ENCODE measurements at places on chromosomes 4 and X.

DNA sequence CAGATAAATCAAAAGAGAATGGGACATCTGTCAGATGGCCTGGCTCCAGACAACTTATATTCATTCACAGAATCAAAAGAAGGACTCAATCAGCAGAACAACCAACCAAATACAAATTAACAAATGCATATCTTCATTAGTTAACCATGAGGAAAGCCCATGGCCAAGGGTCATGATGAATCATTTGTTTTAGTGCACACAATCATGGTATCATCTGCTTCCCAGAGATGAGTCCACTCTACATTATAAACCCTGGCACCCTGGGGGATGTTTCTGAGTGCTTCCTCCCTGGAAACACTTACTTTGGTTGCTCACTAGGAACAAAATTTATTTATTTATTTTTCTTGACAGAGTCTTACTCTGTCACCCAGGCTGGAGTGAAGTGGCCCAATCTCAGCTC lies 453.3 kb upstream of the HS3ST1 start:
- DNase-seq, result no peak

DNA sequence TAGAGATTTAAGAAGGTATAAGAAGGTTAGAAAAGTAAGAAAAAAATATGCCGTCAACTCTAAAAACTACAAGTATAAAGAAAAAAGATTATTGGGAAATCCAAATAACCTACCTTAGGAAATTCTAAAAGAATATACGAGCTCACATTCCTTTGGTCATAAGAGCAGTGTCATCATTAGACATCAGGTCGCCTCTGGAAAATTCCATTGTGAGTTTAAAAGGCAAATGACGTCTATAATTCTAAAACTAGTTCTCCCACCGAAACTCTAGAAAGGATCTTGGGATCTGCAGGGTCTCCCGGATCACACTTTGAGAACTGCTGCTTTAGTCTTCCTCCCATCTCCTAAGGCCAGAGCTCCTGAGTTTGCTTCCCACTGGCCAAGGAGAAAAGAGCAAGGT lies 518 bp upstream of the SAT1 start:
- DNase-seq, result no peak

GRCh38 chrX:19775830-19776485 lies 111.4 kb downstream of the SH3KBP1 start:
- DNase-seq, result no peak

DNA sequence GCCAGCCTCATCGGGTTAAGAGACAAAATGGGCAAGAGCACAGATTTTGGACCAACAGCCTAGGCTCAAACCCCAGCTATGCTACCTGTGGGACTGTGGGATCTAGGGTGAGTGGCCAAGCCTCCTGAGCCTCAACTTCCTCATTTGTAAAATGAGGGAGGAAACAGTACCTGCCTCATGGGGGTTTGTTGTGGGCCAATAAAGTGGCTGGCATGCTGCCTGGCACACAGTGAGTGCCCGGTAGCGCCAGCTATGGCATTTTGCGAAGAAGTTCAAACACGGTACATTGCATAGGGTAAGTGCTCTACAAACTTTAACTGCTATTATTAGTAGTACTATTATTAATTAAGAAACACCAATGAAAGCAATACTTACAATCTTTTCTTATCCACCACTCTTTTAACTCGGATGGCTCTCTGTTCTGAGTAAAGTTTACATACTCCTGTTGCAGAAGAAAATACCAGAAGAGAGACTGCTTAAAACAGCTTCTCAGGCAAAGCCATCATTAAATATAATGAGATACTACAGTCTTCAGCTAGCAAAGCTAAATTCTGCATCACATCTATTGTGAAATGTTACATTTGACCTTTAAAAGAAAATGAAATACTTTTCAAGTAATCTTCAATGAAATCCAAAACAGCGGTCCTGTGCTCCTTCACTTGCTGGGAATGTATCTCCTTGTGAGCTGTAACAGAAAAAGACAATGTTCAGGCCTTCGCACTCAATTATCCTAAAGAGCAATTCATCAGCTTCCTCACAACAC lies 70.1 kb downstream of the NSG1 start:
- no peak for DNase-seq

DNA sequence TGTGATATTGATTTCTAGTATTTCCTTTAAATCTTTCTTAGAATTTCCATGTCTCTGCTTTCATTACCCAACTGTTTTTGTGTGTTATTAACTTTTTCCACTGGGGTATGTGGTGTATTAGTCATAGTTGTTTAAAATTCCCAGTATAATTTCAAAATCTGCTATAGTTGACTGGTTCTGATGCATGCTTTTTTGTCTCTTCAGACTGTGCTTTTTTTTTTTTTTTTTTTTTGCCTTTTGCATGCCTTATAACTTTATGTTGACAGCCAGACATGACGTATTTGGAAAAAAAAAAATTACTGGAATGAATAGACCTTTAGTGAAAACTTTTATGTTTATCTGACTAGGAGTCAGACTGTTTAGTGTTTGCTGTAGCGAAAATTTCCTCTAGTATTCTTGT lies 580.4 kb downstream of the ANKRD50 start:
- DNase-seq, result no peak

GRCh38 chr4:107183155-107183774 lies 147.2 kb upstream of the DKK2 start:
- DNase-seq, result no peak

- no peak for DNase-seq
Measured at GRCh38 chr4:164428561-164428960, 325.4 kb upstream of the SMIM31 start.

GRCh38 chrX:110678591-110678990 lies 117.0 kb downstream of the CHRDL1 start:
- no peak for DNase-seq

- peak; percentile 41 for DNase-seq
Measured at GRCh38 chrX:108020631-108021030, 24.2 kb upstream of the VSIG1 start.

- DNase-seq, result no peak
Measured at GRCh38 chrX:42098900-42099299, 175.5 kb upstream of the CASK start.

DNA sequence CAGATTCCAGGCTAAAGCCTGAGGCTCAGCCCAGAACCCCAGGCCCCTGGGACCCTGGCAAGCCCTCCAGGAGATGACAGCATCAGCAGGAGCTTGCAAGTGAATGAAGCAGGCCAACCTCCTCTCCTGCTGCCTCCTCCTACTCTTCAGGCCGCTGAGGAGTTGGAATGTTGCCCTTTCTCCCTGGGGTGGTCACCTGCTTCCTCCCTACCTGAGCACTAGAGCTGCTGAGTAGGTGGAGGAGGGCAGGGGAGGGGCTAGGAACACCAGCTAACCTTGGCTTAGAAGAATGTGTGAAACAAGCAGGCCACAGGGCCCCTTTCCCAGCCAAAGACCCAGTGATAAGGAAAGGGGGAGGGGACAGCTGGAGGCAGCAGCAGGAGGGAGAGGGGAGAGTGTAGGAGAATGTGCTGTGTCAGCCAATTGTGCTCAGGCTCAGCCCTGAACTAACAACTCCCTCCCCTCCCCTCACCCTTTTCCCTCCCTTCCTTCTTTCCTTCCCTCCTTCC lies 58.0 kb downstream of the PJA1 start:
- DNase-seq, result no peak

- DNase-seq, result no peak
Measured at GRCh38 chrX:77962068-77962902, 7.2 kb downstream of the PGAM4 start.

DNA sequence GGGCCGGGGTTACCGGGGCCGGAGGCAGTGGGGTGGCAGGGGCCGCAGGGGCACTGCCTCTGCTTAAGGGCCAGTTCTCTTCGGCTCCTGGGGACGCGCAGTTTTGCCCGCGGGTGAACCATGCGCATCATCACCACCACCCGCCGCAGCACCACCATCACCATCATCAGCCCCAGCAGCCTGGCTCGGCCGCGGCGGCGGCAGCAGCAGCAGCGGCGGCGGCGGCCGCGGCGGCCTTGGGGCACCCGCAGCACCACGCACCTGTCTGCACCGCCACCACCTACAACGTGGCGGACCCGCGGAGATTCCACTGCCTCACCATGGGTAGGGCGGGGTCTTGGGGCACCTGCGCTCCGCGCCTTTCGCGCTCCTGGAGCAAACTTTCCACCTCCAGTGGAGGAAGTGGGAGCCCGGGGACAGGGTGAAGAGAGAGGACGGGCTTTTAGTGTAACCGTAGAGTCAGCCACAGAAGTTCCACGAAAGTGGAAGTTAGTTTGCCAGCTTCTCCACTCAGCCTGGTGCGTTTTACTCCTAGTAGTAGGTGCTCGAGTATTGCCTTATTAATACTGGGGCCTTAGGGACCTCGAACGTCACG lies 729 bp downstream of the GSX2 start:
- peak; percentile 24 for DNase-seq

- no peak for DNase-seq
Measured at GRCh38 chr4:3354455-3354811, 61.6 kb downstream of the RGS12 start.

- DNase-seq, result no peak
Measured at GRCh38 chr4:183434264-183434663, 10.2 kb upstream of the CDKN2AIP start.

DNA sequence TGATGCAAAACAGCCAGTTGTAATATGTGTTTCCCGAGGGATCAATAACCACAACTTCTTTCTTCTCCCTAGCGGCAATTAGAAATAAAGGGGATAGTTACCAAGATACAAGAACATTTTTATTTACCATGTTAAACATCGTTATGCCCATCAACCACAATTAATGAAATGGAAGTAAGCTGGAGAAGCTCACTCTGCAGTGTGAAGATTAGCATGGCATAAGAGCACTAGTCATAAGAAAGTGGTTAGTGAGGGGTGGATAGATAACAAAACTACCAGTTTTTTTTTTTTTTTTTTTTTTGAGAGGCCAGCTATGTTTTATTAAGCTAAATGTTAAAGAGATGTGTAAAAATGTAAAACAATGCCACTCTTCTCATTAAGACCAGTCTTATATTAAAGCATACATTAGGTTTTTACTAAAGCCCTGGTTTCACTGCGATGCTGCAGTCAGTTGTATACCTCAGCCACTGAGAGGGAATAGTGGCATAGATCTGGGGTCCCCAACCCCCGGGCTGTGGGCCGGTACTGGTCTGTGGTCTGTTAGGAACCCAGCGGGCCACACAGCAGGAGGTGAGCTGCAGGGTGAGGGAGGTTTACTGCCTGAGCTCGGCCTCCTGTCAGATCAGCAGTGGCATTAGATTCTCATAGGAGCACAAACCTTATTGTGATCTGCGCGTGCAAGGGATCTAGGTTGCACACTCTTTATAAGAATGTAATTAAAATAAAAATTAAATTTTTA lies 27.9 kb upstream of the NFXL1 start:
- DNase-seq, result no peak

DNA sequence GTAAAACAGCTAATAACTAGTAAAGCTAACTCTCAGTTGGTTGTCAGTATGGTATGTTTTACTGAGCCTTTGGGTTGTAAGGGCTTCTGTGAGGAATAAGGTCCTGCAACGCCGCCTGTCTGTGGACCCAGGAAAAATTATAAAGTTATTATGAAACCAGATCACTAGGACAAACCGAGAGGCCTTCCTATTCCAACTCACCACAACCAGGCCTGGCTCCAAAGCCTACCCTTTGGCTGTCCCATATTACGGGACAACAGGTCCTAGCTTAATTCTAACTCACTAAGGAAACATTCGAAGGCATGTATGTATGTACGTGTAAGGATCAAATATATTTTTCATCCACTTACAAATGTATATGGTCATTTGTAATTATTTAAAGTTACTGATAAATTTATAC lies 1.4 kb downstream of the ANKRD17 start:
- peak; percentile 69 for DNase-seq

DNA sequence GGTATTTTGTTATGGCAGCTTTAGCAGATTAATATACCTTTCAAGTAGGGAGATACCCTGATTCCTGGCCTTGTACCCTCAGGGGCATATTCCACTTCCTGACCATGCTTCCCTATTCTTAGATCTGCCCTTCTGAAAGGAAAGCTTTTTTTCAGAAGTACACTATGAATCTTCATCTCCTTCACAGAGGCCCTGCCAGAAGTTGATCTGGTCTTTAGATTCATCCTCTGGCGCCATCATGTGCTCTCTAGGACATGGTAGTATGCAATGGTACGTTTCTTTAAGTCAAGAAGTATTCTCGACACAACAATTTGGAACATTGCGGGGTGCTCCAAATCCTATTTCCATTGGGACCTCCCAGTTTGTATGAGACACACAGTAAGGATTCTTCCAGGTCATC lies 39.6 kb upstream of the DIPK2B start:
- DNase-seq, result no peak
